ENCODE measurements at places on chromosomes 1 and 21.
A peak's percentile ranks its signal among the peaks of the same experiment; 100 is the strongest.

DNA sequence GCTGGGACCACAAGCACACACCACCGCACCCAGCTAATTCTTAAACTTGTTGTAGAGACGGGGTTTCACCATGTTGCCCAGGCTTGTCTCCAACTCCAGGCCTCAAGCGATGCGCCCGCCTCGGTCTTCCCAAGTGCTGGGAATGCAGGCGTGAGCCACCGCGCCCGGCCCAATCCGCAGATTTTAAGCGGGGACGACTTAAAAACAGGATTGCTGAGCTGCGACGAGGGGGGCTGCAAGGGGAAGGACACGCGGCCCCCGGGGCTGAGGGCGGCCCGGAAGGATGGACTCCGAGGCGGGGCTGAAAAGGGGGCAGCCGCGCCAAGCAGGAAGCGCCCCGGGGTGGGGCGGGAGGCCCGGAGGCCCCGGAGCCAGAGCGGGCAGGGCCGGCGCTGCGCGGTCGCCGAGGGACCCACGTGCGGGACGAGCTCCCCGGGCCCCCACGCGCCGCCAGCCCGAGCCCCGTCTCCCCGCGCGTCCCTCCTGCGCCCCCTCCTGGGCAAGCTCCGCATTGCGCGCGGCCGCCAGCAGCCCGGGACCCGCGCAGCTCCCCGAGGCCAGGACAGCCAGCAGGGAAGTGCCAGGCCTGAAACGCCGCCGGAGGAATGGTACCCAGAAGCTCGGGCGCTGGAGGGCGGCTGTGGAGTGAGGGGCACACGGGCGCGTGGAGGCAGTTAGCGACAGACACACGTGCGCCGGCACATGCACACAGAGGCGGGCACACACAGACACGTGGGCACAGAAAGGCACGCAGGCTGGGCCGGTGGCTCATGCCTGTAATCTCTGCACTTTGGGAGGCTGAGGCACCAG is 5.5 kb upstream of the PRKCZ start:
- DNase-seq: peak; percentile 43

DNA sequence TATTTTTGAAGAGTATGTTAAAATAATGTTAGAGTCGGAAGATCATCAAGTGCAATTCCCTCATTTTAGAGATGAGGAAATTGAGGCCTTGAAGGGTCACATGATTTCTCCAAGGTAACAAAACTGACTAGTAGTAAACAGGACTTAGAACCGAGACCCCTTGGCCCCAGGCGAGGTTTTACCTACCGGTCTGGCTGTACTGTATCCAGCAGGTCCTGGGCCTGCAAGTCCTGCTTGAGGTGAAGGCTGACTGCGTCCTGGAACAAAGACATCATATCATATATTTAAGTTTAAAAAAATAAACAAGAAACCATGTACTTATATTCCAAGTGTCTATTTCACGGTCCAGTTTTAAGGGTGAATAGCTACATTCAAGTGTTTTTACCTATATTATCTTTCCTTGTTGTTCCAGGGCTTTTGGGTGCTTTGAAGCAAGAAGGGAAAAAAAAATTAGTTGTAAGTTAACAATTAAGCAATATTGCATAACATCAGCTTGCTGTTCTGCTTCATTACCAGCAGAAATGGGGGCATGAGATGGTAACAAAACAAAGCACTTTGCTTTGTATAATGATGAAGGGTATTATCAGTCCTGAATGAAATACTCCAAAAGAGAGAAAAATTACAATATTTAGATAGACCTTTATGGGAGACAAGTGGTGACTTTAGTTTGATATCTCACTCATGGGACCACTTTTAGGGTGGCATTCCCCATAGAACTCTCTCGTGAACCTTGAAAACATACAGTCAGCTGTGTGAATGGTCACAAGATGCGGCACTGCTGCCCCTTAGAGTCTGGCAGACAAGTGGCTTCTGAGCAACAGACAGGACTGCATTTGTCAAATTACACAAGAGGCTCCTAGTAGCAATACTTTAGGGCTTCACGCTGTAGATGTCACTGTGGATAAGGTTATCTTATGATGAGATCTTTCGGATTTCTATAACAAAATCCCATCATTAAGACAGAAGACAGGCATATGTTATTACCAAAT is 29.8 kb upstream of the CFAP298 start:
- DNase-seq: no peak

GRCh38 chr1:203677771-203678170 is 51.1 kb downstream of the ATP2B4 start:
- DNase-seq: no peak

DNA sequence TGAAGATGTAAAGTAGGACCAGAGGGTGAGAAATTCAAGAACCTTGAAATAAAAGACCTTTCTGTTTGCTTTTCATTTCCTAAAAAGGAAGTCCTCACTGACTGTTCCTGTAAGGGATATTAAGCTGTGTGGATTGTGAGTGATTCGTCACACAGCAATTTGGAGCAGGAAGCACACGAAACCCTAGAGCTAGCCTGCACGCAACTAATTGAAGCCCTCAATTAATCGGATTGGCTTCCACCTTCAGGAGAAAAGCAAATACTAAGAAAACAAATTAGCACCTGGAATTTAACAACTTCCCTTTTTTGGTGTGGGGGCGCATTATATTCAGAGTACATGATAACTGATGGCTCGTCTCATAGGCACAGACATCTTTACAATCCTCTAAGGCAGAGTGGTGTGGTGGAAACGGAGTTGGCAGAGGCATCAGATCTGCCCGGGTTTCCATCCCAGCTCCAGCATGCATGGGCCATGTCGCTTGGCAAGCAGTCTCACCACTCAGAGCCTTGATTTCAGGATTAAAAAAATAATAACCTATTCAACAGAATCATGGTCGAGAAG is 95.2 kb downstream of the KCNJ15 start:
- peak; percentile 33 for DNase-seq

DNA sequence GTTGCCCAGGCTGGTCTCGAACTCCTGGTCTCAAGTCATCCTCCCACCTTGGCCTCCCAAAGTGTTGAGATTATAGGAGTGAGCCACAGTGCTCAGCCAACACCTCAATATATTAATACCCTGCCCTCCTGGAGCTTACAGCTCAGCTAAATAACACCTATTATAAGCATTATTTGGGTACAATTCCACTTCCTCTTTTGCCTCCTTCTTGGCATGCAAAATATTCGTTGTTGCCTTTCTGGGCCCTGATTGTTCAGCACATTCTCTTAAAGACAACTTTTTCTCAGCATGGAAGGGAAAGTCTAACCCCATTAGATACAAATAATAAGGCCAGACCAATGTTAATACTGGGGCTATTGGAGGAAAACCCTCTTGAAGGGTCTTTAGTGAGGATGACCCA is 2.8 kb downstream of the PAQR7 start:
- no peak for DNase-seq

DNA sequence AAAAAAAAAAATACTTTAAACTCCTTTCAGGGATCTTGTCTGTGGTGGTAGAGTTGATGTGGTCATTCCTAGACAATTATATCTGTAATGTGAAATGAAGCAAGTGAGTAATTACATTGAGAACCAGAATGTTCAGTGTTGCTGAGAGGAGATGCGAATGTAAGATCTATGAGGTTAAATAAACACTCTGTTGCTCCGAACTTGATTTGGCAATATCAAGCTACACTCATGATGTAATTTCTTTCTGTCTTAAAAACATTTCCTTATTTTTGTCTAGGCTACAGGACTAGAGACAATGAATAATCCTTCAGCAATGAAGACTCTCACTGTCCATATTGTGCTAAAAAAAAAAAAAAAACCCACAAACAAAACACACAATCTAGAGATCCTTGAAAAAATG is 63.1 kb upstream of the IGSF5 start:
- DNase-seq: no peak

GRCh38 chr1:241702442-241703373 is 50.6 kb downstream of the WDR64 start:
- DNase-seq: peak; percentile 14

DNA sequence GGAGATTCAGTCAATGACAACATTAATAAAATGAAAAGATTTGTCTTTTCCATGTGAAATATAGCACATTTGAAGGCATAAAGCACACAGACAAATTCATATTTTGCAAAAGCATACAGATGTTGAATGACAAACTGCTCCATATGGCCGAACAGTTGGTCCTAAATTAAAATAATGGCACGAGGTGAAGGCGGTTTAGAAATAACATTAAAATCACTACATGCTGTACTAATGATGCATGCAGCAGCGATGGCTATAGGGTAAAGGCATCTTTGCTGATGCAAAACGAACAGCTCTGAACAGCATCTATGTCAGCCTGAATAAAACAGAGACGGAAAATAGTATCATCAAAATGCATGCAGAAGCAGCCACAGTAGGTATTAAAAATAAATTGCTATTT is 102.6 kb downstream of the TTLL7 start:
- DNase-seq: no peak

DNA sequence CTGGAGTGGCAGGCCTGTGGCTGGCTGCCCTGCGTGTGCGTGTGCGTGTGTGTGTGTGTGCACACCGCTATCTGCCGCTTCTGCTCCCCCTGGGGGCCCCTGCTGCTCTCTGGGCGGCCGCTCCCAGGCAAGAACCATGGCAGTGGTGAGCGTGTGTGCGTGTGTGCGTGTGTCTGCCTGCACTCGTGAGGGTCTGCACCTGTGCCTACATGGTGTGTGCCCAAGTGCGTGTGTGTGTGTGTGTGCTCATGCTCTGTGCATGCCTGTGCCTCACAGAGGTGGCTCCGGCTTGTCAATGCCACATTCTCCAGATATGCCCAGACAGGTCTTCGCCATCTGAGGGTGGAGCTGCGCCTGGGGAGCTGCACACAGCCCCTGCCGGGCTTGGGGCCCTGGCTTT is 18.7 kb upstream of the PEX10 start:
- no peak for DNase-seq

DNA sequence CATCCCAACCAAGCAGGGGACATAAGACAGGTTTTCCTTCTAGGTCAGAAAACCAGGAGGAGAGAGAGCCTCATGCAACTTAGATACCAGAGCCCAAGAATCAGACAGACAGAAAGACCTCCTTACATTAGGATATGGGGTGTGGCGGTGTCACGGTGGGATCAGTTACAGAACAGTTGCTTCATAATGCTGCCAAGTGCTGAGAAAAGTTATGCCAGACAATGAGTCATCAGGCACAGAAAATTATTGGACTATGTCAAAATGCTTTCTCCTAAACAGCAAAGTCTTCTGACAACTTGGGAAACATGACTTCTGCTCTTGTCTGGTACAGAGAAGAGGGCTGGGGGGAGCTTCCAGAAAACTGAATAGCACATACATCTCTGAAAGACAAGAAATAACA is 1120.2 kb upstream of the TMPRSS15 start:
- peak; percentile 50 for DNase-seq

GRCh38 chr1:224498574-224499170 is 64.1 kb upstream of the WDR26 start:
- peak; percentile 86 for DNase-seq

DNA sequence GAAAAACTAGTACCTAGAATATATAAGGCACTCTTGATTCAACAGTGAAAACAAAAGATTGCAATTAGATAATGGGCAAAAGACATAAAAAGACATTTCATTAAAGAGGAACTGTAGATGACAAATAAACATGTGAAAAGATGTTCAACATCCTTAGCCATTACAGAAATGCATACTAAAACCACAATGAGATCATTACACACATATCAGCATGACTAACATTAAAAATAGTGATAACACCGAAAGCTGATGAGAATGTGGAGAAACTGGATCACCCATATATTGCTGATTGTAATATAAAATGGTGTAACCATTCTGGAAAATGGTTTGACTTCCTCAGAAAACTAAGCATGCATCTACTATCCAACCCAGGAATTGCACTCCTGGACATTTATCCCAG is 340.3 kb downstream of the SEC16B start:
- DNase-seq: no peak

GRCh38 chr1:165536016-165536415 is 7.8 kb upstream of the LRRC52 start:
- no peak for DNase-seq

- no peak for DNase-seq
Observed at GRCh38 chr1:119001181-119002027, 13.3 kb upstream of the TBX15 start.

DNA sequence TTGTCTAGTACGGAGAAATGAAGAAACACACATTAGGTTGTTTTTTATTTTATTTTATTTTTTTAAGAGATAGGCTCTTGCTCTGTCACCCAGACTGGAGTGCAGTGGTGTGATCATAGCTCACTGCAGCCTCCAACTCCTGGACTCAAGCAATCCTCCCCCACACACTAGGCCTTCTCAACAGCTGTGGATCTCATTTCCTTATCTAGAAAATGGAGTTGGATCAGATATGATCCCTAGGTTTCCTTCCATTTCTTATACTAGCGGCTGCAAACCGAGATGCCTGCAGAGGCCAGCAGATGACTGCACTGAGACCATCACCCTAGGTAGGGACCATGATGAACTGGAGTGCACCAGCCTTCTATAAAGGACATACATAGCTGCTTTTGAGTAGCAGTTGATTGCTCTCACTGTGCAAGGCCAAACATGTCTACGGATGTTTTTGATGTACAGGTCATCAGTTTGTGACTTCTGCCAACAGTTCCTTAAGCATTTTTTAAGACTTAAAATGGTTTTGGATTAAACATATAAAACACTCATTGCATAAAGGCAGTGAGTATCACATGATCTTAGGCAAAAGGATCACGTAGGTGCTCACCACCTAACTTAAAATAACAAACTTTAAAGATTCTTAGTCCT is 11.4 kb upstream of the KLHL12 start:
- no peak for DNase-seq

GRCh38 chr1:235910357-235911299 is 43.9 kb upstream of the LYST start:
- peak; percentile 88 for DNase-seq

GRCh38 chr1:212860713-212861581 is 2.9 kb downstream of the FLVCR1 start:
- no peak for DNase-seq

DNA sequence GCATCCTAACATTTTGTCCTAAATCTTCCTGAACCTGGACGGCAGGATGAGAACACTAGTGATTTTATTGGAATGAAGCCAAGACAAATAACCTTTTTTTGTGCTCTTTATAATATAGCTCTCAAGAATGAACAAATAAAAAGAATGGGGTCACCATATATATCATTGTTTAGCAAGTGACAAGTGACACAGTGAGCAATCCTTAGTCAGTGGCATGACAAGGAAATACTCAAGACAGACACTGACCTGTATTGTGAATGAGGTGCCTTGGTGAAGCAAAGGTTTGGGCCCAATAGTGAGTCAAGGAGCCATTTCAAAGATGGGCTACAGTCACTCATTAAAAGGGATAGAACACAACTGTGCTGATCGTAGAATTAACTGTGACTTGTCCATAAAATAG is 35.7 kb downstream of the PTGFR start:
- no peak for DNase-seq

DNA sequence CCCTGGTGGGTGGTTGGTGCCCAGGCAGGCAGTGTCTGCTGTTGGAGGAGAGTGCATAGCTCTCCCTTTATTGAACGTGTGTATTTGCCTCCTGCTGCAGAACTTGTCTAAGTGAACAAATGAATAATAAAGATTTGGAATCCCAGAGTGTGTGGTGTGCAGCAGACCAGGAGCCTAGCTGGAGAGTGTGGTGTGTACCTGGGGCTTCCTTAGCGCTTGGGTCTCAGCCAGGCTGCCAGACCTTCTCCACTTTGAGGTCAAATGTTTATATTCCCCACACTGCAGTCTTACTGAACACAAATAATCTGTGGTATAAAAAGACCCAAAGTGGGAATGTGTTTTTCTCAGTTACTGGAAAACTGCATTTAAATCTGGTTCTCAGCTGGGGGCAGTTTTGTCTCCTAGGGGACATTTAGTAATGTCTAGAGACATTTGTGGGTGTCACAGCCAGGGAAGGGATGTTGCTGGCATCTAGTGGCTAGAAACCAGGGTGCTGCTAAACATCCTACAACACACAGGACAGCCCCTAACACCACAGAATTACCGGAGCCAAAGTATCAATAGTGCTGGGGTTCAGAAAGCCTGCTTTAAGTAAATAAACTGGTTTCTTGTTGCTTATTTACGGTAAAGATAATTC is 23.6 kb downstream of the SLC37A1 start:
- DNase-seq: no peak
